ENCODE measurements at places on chromosomes 7 and 10.

DNA sequence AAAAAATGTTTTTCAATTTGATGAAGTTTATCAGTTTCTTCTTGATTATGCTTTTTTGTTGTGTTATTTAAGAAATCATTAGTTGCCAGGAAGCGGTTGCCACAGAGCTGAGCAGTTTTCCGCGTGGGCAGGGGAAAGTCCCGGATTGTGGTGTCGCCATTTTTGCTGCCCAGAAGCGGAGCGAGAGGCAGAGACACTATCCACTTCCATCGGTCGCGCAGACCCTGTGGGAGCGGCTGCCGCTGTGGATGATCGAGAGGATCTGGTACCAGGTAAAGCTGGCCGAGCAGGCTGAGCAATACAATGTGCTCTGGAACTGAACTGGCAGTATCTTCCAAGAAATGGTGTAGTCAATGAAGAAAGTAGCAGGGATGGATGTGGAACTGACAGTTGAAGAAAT, 119.8 kb downstream of the ZNF736 start:
- no peak for DNase-seq

DNA sequence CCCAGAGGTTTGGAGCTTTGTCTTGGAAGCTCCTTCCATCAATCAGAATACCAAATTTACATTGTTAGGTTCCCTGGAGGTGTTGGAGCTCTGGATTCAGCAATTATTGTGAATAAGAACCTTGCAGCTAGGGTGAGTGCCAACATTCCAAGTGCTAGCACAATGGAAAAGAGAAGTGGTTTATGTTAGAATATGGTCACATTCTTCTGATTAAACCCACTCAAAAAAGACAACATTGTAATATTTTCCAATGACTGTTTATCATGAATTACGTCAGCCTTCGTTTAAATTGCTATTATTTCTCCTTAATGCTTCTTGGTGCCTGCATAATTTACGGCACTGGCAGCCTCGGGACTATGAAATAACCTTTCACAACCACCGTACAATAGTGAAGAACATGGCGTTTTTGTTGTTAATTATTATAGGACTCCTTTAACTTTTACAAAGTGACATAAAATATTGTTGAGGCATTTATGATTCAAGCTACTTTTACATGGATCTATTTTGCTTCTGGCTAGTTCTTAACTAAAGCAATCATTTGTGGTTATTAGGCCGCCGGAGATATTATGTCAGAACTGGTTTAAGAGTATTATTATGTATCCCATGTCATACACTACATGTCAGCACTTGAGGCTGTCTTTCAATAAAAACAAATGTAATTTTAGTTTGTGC, 117.7 kb downstream of the ARID5B start:
- no peak for DNase-seq

DNA sequence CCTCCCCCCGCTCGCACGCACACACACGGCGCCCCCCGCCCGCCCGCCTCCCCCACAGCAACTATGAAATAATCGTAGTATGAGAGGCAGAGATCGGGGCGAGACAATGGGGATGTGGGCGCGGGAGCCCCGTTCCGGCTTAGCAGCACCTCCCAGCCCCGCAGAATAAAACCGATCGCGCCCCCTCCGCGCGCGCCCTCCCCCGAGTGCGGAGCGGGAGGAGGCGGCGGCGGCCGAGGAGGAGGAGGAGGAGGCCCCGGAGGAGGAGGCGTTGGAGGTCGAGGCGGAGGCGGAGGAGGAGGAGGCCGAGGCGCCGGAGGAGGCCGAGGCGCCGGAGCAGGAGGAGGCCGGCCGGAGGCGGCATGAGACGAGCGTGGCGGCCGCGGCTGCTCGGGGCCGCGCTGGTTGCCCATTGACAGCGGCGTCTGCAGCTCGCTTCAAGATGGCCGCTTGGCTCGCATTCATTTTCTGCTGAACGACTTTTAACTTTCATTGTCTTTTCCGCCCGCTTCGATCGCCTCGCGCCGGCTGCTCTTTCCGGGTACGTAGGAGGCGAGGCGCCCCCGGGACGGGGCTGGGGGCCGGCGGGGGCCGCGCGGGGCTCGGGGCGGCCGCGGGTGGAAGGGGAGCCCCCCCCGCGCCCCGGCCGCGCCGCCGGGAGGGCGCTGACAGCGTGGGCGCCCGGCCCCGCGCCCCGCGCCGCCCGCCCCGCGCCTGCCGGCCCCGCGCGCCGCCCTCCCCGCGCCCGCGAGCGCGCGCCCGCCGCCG, 441 bp downstream of the BMI1 start:
- DNase-seq = peak; percentile 51

GRCh38 chr10:78931321-78932053, 137.3 kb upstream of the ZMIZ1 start:
- DNase-seq = no peak

DNA sequence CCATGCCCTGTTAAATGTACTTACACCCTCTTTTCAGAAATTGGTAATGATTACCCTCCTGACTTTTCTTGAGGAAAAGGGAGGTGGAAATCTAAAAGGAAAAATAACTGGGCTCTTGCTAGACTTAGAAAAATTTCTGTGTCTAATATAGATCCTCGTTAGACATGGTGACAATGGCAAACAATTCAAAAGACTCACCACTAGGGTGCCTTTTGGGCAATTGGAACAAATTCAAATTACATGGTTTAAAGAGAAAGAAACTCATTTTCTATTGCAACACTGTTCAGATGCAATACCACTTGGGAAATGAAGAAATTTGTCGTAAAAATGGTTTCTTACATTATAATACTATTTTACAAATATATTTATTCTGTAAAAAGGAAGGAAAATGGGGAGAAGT, 950.1 kb downstream of the GRM8 start:
- DNase-seq = no peak

- no peak for DNase-seq
Observed at GRCh38 chr10:90575125-90575524, 282.7 kb downstream of the HTR7 start.

- DNase-seq = no peak
Observed at GRCh38 chr7:32916006-32916405, 24.4 kb upstream of the KBTBD2 start.

GRCh38 chr10:131771634-131772358, 129.0 kb upstream of the PPP2R2D start:
- no peak for DNase-seq

- DNase-seq = no peak
Observed at GRCh38 chr10:122786269-122786668, 59.4 kb downstream of the CUZD1 start.

DNA sequence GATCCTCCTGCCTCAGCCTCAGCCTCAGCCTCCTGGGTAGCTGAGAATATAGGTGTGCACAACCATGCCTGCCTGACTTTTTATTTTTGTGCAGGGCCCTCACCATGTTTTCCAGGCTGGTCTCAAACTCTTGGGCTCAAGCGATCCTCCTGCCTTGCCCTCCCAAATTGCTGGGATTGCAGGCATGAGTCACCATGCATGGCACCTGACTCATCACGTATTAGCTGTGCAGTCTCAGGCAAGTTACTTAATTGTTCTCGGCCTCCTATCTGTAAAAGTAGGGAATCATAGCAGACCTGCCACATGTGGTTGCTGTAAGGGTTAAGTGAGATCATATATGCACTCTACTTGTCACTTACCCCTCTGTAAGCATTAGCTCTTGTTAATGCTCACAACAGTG, 117.2 kb downstream of the ANLN start:
- no peak for DNase-seq

GRCh38 chr7:42283553-42283952, 46.5 kb upstream of the GLI3 start:
- no peak for DNase-seq

DNA sequence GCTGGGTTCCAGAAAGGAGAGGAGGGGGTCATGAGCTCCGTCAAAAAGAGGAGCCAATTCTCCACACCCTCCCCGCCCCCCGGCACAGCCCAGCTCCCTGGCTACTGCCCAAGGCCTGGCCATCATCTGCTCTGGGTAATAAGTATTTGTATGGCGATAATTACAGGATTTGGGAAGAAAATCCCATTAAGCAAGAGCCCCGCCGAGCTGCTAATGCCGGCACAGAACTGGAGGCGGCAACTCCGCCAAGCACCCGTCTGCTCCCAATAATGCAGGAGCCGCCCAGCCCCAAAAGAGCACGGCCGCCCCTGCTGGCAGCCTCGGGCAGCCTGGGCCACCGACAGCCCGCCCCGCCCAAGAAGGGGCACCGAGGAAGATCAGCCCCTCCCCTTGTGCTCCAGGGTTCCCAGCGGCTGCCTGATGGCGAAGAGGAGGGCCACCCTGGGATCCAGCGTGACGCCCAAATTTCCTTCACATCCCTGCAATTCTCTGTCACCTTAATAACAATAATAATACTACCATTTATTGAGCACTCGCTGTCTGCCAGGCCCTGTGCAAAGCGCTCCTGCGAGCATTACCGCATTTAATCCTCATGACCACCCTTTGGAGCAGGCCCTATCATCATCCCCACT, 5.9 kb downstream of the SLIT1 start:
- DNase-seq = no peak

DNA sequence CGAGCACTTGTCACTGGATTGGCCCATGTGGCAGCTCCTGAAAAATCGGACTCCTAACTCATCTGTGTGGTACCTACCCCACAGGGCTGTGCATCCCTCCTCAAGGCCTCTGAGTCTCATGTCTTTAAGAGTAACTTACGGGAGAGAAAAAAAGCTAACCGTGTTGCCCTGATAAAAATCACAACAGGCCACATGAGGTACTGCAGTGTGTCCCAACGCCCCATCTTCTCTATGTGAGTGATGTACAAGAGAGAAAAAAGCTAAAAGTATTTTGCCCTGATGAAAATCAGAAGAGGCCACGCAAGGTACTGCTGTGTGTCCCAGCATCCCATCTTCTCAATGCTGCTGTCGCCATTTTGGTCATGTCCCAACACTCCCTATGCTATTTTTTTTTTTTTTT, 41.2 kb upstream of the ADRB1 start:
- no peak for DNase-seq

DNA sequence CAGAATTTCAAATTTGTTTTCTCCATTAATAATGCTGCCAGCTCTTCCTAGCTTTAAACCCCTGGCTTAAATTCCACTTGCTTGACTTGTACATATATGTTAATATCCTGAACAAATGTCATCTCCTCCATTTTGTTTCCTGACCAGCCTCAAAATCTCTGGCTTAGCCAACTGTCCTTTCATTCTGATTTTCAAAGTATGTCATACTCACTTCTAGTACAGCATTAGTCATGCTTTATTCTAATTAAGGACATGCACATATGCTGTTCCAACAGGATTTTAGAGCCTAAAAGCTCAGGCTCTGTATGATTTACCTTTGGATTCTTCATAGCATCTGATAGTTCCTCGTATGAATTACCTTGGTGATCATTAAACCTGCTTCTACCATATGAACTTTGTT, 158.3 kb downstream of the ZNF438 start:
- DNase-seq = no peak

DNA sequence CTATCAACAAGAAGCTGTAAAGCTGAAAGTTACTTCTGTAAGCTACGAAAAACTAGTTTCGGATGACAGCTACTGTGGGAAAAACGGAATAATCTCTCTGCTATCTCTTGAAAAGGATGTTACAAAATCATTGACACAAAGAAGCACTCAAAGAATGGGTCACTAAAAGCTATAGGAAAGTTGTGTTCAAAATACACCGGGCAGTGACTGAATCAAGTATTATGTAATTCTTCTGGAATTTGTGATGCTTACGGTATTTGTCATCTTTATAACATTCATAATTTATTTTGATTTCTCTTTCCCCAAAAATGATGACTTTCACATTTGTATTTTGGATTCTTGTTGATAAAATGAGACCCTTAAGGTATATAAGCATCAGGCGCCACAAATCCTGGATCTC, 112.1 kb upstream of the KLF6 start:
- no peak for DNase-seq

DNA sequence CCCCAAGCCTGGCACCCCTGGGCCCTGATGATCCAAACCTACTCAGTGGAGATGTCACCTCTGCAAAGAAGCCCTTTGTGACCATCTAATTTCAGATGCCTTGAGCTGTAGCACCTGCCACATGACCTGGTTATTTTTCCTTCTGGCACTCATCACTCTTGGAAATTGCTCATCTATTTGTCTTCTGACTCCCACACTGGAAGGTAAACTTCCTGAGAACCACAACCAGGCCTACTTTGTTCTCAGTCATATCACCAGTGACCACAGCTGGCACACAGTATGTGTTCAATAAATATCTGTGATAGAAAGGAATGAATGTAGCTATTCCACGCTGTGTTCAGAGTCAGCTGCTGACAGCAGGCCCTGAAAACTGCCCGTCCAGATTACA, 97.1 kb downstream of the SH3PXD2A start:
- no peak for DNase-seq
